Activated CD8-positive, alpha-beta T cell treated with anti-CD3 and anti-CD28 coated beads, Interleukin-2, amount 10 ng/mL, durations not matched to agents 7 days and 5 days (primary cell): ENCODE measurements at places on chromosomes 16 and 17. TPM values are rescaled to one million over a fixed set of nuclear protein-coding genes. Genes with fewer than 3 reads are reported as not detected.

- DNase-seq = no peak
These were observed 7.9 kb upstream of the MYO15A start for GRCh38 chr17:18100616-18101015.

DNA sequence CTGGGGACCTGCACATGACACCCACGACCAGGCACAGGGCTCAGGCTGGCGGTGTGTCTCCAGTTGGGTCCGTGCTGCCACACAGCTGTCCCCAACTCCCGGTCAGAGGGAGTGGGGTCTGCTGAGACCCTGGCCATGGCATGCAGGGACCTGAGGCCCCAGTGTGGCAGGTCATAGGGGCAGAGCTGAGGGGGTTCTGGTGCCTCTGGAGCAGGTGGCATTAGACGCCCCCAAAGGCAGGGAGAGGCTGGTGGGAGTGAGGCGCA, 4.2 kb downstream of the NUBP2 start:
- no peak for DNase-seq

DNA sequence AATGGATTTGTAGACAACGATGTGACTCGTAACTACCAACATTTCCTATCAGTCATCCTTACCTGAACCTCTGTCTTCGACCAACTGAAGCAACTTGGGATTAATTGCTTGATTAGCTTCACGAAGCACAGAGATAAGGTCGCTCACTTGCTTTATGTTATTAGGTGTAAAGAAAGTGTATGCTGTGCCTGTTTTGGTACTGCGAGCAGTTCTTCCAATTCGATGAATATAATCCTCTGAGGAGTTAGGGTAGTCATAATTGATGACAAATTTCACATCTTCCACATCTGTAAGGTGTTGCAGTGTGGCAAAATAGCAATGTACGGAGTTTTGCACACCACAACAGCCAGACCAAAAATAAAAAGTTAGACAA, 3.6 kb upstream of the POLG2 start:
- no peak for DNase-seq

- DNase-seq = no peak
These were observed 43.2 kb downstream of the CRISPLD2 start for GRCh38 chr16:84862804-84863480.

The CCL2 gene
- total RNA-seq = not detected
